ENCODE measurements at places on chromosomes 2 and 18.
A peak's percentile ranks its signal among the peaks of the same experiment; 100 is the strongest.

DNA sequence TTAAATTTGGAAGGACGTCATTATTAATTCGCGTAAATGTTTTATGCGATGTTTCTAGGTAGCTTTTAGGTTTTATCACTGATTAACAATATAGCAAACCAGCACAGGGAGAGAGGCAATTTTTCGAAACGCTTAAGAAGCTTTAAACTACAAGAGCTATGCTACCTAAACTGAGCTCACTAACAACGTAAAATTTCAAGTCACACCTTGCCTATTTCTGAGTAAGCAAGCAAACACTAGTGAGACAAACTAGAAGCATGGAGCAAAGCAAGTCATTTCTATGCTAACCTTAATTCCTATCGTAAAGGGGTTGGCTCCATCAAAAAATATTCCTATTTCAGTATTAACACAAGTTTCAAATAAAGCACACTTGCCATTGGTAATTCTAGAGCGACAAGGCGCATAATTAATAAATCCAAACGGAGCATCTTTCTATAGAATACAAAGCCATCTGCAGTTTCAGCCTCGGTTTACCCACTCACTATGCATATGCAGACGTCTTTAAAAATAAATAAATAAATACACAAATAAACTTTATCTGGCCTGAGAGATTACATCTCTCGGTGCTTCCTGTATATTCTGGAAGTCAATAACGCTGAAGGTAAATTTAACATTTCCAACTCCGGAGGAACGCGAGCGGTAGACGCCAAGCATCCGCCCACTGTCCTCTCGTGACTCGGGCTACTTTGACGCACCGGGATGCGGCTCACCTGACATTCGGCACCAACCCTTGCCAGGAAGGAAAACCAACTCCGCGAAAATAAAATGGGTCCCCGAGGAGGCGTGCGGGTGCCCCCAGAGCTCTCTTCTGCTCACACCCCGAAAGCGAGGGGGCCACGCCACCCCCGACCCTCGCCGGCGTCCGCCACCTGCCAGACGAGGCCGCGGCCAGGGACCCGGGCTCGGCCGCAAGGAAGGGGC lies 947 bp downstream of the ITSN2 start:
- DNase-seq, result peak; percentile 39

DNA sequence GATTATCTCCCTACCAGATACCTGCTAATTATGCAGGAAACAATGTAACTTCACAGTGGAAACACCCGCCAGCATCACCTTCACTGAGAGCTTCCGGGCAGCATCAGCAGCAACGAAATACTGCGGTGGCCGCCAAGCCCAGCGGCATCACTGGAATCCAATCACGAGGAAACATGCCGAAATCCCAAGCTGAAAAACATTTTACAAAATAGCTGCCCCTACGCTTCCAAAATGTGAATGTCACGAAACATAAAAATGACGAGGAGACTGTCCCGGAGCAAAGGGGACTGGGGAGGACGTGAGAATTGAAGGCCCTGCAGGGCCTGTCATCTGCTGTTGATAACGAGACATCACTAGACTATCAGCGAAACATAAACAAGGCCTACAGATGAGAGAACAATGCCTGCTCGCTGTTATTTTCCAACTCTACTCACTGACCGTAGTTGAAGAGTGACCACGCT lies 82.6 kb downstream of the HDAC4 start:
- DNase-seq, result no peak

DNA sequence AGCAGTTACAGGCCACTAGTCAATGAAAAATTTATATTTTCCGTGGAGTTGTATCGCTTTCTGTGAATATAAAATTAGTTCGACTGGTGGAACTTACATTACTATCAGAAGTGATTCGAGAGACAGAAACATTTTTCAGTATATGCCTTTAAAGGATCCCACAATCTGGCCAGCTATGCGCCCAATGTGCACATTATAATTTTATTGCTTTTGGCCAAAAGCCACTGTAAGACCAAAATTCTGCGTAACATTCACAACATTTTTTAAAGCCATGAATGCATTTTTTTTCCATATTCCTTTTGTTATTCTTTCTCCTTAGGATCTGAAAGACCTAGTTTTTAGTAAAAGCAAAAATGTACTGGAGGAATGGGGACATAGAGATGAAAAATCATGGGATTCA lies 131.0 kb upstream of the CHAC2 start:
- DNase-seq, result no peak

DNA sequence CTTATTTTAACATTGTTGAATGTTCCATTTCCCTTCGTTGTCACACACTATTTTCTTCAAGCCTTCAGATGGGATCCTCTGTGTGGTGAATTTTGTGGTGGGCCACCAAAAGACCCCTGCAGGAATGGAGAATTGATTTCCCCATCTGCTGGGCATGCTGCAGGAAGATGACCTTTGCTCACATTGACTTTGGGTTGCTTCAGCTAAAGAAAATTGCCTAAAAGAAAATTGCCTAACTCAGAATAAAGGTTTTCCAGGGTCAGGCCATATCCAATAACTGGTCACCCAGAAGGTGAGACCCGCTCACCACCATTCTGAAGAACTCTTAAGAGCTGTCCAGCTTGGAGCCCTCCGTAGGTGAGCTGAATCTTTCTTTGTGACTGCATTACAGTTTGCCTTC lies 192.5 kb downstream of the CDH7 start:
- no peak for DNase-seq

- peak; percentile 73 for DNase-seq
Measured at GRCh38 chr2:236867441-236868260, 218.0 kb upstream of the COPS8 start.

GRCh38 chr2:18845854-18846445 lies 256.6 kb upstream of the NT5C1B start:
- no peak for DNase-seq

DNA sequence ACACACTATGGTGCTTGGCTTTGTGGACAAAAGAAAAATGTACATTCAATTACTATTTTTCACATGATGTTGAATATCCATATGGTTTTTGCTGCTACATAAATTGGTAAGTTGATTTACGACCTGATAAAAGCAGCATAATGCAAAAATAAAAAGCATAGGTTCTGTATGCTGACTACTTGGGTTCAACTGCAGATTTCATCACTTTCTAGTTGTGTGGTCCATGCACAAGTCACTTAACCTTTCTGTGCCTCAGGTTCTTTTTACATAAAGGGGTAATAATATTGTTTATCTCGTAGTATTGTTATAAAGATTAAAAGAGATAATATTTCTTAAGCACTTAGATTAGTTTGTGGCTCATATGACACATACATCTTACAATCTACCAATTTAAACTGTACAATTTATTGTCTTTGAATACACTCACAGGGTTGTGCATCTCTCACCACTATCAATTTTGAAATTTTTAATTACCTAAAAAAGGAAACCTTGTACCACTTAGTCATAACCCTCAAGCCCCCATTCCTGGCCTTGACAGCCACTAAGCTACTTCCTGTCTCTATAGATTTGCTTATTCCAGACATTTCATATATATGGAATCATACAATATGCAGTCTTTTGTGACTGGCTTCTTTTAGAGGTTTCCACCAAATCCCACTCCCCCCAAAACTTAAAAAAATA lies 1443.9 kb downstream of the SUCLG1 start:
- DNase-seq, result no peak

- DNase-seq, result no peak
Measured at GRCh38 chr2:134154246-134154645, 99.6 kb upstream of the MGAT5 start.

DNA sequence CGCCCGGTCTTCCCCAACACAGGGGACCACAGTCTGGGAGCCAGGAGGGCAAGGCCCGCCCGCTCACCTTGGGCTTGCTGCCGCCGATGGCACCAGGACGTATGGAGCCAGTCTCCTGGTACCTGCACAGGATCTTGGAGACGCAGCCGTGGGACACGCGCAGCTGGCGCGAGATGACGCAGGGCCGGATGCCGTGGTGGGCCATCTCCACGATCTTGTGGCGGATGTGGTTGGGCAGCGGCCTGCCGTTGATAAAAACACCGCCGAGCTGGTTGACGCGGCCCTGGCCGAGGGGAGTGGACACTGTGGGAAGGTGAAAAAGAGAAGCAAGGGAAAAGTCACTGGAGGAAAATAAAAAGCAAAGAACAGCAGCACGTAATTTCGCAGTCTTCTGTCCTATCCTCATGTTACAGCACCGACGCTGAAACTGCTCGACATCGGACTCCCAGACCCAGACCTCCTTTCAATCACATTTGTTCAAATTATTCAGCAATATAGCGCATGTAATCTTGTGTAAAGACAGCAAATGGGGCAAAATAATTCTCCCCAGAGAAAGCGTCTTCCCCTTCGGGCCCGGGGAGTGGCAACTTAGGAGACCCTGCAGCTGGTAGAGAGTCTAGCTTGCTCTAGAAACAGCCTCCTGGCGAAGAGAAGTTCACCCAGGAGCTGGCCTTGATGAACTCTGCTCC lies 1.7 kb downstream of the PAX3 start:
- DNase-seq, result peak; percentile 75

GRCh38 chr2:191748528-191749180 lies 70.7 kb downstream of the NABP1 start:
- no peak for DNase-seq

DNA sequence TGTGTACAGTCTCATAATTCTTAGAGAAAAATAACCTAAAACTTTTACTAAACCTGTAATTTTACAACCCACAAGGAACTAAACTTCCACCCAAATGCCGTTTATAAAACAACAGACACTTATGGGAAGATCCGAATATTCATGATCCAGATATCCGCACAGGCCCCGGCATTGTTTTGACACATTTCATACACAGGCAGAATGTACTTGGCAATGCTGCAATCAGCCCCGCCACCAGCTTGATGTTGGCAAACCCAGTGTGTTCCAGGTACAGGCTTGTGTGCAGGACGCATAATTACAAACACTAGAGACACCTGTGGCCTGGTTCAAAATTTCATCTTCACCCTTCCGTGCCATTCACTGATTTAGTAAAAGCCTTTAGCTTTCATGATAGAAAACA lies 393.0 kb upstream of the SALL3 start:
- DNase-seq, result no peak

GRCh38 chr18:48572402-48573126 lies 33.7 kb downstream of the CTIF start:
- no peak for DNase-seq

DNA sequence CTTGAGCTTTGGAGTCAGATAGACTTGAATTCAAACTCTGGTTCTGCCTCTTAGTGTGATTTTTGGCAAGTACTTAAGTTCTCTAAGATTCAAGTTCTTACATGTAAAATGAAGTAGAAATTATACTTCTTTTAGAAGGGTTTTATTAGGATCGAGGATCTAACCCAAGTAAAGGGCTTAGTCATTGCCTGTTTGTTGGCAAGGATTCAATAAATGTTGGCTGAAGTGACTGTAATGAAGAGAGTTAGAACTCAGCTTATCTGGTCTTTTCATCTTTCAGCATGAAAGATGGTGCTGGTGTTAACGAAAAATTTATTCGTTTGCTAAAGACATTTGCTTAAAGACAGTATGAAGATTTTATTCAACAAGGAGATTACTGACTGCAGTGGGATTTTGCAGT lies 315.9 kb upstream of the THUMPD2 start:
- DNase-seq, result peak; percentile 73

DNA sequence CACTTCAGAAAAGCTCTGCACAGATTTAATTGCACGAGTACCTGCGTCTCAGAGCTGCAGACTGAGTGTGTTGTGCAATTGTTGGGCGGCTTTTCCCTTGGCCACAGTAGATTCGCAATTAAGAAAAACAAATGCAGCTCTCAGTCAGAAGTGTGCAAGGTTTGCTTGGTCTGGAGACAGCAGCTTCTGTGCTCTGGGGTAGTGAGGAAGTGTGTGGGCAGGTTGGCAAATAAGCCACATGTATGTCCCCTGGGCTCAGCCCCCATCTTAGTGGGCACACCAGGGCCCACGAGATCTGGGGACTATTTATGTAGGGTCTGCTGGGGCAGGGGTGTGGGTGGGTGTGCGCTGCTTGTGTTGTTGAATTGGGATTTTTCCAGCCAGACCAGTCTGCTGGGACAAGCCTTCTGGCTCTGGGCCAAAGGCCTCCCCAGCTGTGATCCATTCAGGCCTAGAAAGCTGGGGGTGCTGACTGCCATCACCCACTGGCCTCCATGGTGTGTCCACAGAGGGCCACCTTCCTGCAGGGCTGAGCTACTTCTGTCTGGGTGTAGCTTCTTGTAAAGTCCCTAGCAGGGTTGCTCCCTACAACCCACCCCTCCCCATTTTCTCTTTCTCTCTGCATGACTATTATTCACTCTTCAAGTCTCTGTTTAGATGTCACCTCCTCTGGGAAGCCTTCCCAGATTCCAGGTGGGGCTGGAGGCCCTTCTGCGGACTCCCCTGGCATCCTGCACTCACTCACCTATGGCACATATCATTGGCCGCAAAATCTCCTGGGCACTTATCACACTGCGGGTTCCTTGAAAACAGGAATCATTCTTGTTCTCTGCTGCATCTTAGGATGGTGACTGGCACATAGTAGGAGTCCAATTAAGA lies 67.8 kb downstream of the ODC1 start:
- DNase-seq, result no peak

- no peak for DNase-seq
Measured at GRCh38 chr2:198712485-198712884, 745.3 kb downstream of the SATB2 start.
